ENCODE measurements at places on chromosomes 12 and 14.

GRCh38 chr14:43031598-43031997 is 1424.9 kb downstream of the LRFN5 start:
- no peak for DNase-seq

DNA sequence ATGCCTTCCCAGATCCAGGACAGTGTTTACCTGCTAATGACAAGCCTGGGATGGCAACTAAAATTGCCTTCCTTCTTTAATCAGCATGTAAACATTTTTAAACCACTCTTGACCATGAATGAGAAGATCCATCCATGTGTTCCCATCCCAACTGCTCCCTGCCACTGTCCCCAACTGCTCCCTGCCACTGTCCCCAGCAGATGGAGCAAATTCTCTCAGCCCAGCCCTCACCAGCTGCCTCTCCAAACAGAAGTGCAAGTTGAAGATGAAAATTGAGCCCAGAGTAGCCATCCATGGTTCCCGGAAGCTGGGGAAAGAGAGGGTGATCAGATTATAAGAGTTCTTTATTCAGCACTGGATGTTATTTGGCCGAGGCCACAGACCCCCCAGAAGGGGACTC is 133.1 kb downstream of the SLC15A4 start:
- no peak for DNase-seq

DNA sequence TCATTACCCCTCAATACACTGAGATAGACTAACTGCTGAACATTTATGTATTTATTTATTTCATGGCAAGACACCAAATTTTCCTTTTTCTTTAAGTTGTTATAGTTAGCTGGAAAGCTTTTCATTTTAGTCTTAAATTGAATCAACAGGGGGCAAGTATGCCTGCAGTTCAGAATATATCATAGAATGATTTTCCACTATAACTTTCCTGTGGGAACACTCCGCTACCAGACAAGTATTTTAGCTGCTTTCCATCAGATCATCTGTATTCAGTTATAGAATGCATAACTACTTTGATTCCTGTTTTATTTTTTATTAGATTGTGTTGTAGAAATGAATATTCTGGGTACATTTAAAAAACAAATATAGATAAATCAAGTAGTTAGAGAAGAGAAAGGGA is 102.0 kb downstream of the SLC6A15 start:
- DNase-seq: no peak

DNA sequence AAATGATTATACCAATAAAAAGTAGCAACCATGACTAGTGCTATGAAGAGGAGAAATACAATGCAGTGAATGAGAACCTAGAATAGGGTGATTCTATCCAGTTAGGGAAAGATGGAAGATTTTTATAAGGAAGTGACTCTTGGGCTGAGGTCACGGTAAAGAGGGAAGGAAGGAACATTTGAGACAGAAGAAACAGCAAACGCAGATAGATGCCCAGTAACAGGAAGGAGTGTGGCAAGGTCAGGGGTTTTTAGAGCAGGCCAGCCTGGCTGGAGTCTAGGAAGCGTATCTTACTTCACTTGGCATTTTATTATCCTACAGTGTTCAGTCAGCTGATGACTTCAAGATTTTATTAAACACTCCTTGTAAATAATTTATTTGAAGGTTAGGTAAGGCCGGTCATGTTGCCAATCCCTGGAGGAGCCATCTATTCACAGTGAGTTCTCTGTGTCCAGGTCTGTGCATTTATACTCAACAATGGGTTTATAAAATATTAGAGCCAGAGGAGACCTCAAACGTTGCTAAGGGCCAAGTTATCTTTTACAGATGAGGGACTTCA is 170.6 kb downstream of the PRKCH start:
- DNase-seq: no peak

GRCh38 chr14:68231898-68232297 is 412.3 kb downstream of the RAD51B start:
- peak; percentile 34 for DNase-seq

DNA sequence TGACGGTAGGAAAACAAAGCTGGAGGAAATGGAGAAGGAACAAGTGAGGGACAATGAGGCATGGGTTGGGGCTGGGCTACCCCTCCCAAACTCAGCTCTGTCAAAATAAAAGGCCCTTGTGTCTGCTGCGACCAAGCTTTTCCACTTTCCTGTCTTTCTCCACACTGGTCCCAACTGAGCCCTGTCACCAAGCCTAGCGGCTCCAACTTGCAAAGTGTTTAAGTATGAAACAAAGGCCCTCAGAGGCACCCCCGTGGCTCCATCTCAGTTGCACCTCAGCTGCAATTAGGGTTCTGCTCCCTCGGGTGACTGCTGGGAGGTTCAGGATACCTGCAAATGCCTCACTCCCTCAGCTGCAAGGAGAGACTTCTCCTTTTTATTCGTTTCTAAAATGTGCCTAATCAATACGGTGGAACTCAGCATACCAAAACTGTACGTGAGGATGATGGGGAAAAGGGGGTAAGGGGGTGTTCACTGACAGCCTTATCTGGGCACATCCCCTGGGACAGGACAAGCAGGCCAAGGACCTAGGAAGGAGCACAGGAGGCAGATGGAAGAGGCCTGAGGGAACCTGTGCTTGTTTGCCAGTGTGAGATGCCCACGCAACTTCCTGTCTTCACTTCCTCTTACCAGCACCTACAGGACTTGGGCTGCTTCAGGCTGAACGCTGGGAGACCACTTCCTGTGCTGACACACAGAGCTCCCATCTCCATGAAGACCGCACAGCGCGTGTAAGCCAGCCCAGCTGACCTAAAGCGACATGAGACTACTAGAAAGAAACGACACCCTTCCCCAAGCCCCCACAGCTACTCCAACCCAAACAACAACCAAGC is 8.9 kb downstream of the VAMP1 start:
- no peak for DNase-seq

GRCh38 chr14:98564541-98564940 is 707.5 kb downstream of the BCL11B start:
- no peak for DNase-seq
